ENCODE measurements at places on chromosomes 1 and 21. TPM values are rescaled to one million over a fixed set of nuclear protein-coding genes. Genes with fewer than 3 reads are reported as not detected.

- H3K27me3 ChIP-seq: no peaks in the 10 kb centered on the region
- no peaks in the 10 kb centered on the region for H3K36me3 ChIP-seq
- no peak overlapping the region for H3K27ac ChIP-seq
- H3K4me3 ChIP-seq: no peak overlapping the region
Measured at GRCh38 chr1:63701187-63701586, 72.6 kb upstream of the ROR1 start.

NR1I3 gene
- not detected for total RNA-seq

GRCh38 chr1:106677181-106677580, 379.3 kb upstream of the PRMT6 start:
- no peak overlapping the region for H3K4me3 ChIP-seq
- H3K4me1 ChIP-seq: no peaks in the 10 kb centered on the region
- H3K36me3 ChIP-seq: no peaks in the 10 kb centered on the region
- H3K27me3 ChIP-seq: no peaks in the 10 kb centered on the region
- no peak overlapping the region for H3K27ac ChIP-seq
- no peak for DNase-seq

PCBP3 gene
- 3.8 TPM for total RNA-seq

NUDT4B gene
- total RNA-seq: 1.8 TPM

DNA sequence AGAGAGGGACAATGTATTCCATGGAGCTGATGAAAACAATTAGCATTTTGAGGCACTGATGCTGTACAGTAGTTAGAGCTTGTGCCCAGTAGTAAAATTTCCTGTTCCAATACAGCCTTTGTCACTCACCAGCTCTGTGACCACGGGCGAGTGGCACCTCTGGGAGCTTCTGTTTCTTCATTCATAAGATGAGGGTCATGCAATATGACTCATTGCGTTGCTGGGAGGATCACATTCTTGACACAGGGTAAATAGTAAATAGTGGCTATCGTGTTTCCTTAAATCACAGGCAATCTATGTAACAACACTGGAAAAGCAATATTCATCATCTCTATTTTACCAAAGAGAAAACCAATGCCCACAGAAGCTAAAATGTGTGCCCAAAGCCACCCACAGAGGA, 4.5 kb upstream of the LRRC52 start:
- no peaks in the 10 kb centered on the region for H3K36me3 ChIP-seq
- no peaks in the 10 kb centered on the region for H3K27me3 ChIP-seq
- H3K4me1 ChIP-seq: peaks cover 8% of the 10 kb centered on the region

ZNF695 gene
- total RNA-seq: not detected

GRCh38 chr1:181179987-181180365, 91.5 kb downstream of the IER5 start:
- H3K4me3 ChIP-seq: no peak overlapping the region
- peak; percentile 76 for DNase-seq
- H3K4me1 ChIP-seq: peaks cover 10% of the 10 kb centered on the region
- no peak overlapping the region for H3K27ac ChIP-seq

NECTIN4 gene
- total RNA-seq: 5.4 TPM

TDRD5 gene
- 0.17 TPM for total RNA-seq

DNA sequence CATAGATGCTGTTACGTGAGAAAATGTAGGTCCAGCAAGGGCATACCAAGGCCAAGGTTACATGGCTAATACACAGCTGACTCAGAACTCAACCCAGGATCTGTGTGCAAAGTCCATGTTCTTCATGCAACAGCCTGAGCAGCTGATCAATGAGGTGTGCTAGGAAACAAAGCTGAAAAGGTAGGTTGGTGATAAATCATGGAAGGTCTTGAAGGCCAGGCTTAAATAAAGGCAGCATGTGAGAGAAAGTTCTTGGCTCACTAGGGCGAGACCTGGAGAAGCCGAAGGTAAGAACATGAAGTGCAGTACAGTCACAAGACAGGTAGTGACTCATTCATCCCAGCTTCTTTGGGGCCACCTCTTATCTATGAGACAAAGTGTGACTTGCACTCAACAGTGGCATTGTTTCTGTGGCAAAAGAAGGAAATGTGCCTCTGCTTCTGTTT, 33.4 kb downstream of the TLR5 start:
- H3K4me3 ChIP-seq: no peak overlapping the region
- DNase-seq: no peak
- H3K36me3 ChIP-seq: no peaks in the 10 kb centered on the region

DNA sequence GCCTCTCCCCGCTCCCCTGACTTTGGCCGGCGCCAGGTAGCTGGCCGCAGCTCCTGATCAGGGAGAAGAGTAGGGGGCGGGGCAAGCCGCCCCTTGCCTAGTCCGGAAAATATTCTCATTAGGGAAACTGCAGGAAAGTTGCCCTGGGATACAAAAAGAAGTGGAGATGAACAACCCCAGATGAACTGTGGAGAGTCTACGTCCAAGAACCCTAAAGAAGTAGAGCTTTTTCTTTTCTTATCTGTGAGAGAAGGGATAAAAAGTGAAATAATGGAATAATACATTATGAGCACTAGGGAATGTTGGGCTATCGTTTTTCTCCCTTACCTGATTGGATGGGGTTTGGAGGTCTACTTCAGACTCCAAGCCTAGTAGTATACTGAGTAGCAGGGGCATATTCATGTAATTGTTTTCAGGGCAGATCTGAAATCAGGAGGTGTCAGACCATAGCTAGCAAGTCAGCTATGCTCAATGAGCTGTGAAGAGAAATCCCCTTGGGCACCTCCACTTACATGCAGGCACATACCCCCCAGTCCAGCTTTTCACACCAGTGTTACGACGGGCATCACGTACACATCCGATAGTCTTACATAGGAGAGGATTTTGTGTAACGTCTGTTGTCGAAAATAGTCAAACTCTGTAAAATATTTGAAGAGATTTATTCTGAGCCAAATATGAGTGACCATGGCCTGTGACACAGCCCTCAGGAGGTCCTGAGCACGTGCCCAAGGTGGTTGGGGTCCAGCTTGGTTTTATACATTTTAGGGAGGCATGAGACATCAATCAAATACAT, 1.7 kb upstream of the DUSP10 start:
- H3K4me1 ChIP-seq: peaks cover 17% of the 10 kb centered on the region
- no peak for DNase-seq
- no peaks in the 10 kb centered on the region for H3K27me3 ChIP-seq
- H3K36me3 ChIP-seq: peaks cover 4% of the 10 kb centered on the region
- H3K27ac ChIP-seq: peak overlapping the region; percentile 96

DNA sequence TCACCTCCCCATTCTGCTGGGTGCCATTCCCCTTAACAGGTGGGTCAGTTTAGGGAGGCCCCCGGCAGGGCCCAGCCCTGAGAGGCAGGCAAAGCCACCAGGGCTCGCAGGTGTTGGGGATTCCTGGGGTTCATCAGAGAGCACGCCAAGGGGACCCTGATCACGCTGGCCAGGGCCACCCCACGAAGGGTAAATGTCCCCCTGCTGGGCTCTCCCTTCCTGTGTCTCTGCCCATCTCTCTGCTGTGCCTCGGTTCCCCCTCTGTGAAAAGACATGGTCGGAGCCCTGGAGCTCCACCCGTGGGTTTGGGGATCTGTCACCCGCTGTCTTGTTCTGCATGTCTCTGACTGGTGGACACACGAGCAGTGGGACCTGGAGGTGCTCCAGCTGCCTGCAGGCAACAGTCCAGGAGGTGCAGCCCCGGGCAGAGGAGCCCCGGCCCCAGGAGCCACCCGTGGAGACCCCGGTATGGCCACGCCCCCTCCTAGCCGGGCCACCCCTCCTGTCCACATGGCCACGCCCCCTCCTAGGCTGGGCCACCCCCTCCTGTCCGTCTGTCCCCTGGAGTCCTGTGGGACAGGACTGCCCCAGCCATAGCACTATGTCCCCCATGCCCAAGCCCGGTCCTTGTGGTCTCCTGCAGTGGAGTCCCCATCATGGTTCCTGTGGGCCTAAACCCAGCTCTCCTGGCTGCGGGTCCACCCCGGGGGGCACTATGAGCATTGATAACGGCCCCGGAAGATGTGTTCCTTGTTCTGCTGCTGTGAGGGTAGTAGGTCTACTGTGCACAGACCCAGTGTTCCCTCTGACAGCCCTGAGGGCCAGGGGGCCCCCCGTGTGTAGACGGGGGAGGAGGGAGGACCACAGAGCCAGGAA, 6.5 kb downstream of the AIRE start:
- H3K36me3 ChIP-seq: no peaks in the 10 kb centered on the region
- DNase-seq: no peak
- H3K27me3 ChIP-seq: peaks cover 11% of the 10 kb centered on the region
- no peak overlapping the region for H3K27ac ChIP-seq

- no peak overlapping the region for H3K27ac ChIP-seq
- no peak for DNase-seq
- H3K27me3 ChIP-seq: no peaks in the 10 kb centered on the region
- H3K4me3 ChIP-seq: no peak overlapping the region
Measured at GRCh38 chr1:48726139-48726538, 50.6 kb downstream of the BEND5 start.

DNA sequence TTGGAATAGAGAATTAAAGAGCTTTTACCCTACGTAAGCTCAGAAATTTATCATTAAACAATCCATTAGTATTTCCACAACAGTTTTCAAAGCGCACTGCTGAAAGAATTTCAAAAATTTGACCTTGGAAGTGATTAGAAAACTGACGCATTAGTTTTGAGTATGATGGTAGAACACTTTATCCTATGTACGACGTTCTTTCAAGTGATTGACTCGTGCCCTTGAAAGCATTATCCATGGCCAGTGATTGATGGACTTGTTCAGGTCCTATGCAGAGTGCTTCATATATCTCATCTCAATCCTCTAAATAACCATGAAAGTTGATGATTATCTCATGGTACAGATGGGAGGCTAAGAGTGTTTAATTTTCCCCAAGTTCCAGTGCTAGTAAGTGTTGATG, 697.2 kb downstream of the USP25 start:
- H3K36me3 ChIP-seq: no peaks in the 10 kb centered on the region
- H3K27me3 ChIP-seq: no peaks in the 10 kb centered on the region
- DNase-seq: no peak
- no peak overlapping the region for H3K27ac ChIP-seq
- no peak overlapping the region for H3K4me3 ChIP-seq

DNA sequence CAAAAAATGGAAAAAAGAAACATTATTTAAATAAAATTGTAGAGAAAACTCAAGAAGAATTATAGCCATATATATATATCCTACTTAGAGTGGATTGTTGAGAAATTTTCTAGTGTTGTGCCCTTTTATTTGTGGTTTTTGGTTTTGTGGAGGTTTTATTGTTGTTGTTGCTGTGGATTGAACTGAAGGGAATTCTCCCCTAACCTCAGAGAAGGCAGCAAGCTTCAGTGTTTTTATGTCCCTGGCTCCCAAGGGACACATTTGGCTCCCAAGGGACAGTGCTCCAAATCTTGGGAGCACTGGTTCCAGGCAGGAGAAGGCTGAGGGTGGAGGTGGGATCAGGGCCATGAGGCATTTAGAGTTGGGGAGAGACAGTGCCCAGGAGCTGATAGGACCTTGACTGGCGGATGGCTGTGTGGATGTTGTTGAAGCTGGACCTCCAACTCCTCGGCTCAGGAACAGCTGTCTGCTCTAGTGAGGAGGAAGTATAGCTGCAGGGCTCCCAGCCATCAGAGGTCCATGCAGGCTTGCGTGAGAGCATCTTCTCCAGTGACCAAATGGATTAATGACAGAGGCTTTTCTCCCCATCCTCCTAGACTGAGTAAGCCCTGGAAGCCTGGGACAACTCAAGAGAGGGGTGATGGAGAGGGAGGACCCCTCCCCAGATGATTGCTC, 100.5 kb downstream of the TEX35 start:
- DNase-seq: no peak
- no peak overlapping the region for H3K4me3 ChIP-seq
- peaks cover 4% of the 10 kb centered on the region for H3K4me1 ChIP-seq

DNA sequence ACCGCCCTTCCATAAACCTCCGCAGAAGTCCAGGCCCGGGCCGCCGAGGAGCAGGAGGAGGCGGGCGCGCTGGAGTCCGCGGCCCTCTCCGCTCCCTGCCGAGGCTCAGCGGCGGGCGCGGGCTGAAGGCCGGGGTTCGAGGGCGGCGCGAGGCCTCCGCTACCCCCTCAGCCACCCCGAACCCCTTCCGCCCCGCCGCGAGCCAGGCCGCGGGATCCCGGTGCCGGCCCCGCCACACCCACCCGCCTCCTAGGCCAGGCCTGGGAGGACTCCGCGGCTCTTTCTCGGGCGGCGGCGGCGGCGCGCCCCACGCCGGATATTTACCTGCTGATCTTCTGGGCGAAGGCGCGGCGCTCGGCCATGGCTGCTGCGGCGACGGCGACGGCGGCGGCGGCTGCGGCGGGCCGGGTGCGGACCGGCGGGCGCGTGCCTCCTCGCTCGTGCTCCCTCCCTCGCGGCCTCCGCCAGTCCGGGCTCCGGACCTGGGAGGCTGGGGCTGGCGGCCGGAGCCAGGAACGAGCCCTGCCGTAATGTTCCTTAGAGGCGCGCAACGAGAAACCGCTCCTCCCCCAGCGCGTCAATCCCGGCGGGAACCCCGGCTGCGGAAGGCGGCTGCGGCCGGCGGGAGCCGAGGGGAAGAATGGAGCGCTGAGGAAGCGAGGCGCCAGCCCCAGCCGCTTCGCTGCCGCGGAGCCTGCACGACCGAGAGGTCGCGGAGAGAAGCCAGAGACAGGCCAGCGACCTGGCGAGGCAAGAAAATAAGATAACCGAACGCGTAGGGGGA, at the start of gene DOCK7:
Gene DOCK7, minus strand, starts transcription at position 484 of the 784 bp plus-strand sequence. Its CDS starts 122 bp downstream, at position 362.
- peak within 1 kb of the TSS; percentile 85 for H3K4me3 ChIP-seq
- H3K36me3 ChIP-seq: no peaks in the 10 kb centered on the region
- peaks cover 22% of the 10 kb centered on the region for H3K4me1 ChIP-seq
- H3K27me3 ChIP-seq: no peaks in the 10 kb centered on the region

GRCh38 chr1:234550341-234551031, 59.5 kb downstream of the IRF2BP2 start:
- no peak overlapping the region for H3K4me3 ChIP-seq
- H3K36me3 ChIP-seq: no peaks in the 10 kb centered on the region
- peak; percentile 54 for DNase-seq
- H3K27ac ChIP-seq: no peak overlapping the region
- no peaks in the 10 kb centered on the region for H3K27me3 ChIP-seq

GRCh38 chr1:160981584-160982411, 27.2 kb upstream of the ITLN2 start:
- no peaks in the 10 kb centered on the region for H3K36me3 ChIP-seq
- no peak for DNase-seq
- H3K4me3 ChIP-seq: peak overlapping the region; percentile 21
- peaks cover 7% of the 10 kb centered on the region for H3K4me1 ChIP-seq
- peaks cover 15% of the 10 kb centered on the region for H3K27me3 ChIP-seq

- H3K36me3 ChIP-seq: no peaks in the 10 kb centered on the region
- no peak for DNase-seq
- H3K4me3 ChIP-seq: no peak overlapping the region
- no peaks in the 10 kb centered on the region for H3K4me1 ChIP-seq
- no peaks in the 10 kb centered on the region for H3K27me3 ChIP-seq
Measured at GRCh38 chr1:36807262-36807661, 227.1 kb downstream of the GRIK3 start.

- no peaks in the 10 kb centered on the region for H3K36me3 ChIP-seq
- no peaks in the 10 kb centered on the region for H3K4me1 ChIP-seq
- H3K27ac ChIP-seq: no peak overlapping the region
- H3K4me3 ChIP-seq: no peak overlapping the region
- H3K27me3 ChIP-seq: no peaks in the 10 kb centered on the region
Measured at GRCh38 chr1:181397845-181398244, 85.5 kb upstream of the CACNA1E start.

DNA sequence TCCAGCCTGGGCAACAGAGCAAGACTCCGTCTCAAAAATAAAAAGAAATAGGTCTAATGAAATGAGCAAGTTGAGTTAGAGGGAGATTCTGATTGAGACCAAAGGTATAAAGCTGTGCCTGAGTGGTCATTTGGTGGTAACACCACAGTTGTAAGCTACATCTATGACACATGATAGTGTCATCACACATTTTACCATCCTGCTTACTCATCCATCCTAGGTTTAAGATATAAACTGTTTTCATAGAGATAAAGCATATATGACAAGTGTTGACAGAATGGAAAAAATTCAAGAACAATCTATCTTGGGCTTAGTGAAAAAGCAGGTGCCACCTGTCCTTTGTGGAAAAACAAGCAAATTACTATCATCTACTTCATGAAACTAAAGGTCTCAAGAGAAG, 7.1 kb upstream of the CFAP141 start:
- peaks cover 3% of the 10 kb centered on the region for H3K4me1 ChIP-seq
- H3K4me3 ChIP-seq: no peak overlapping the region
- H3K27me3 ChIP-seq: no peaks in the 10 kb centered on the region
- H3K27ac ChIP-seq: no peak overlapping the region
